ENCODE measurements at places on chromosomes 2 and 18.

GRCh38 chr2:119662297-119662696 is 16.7 kb upstream of the TMEM177 start:
- DNase-seq = no peak

DNA sequence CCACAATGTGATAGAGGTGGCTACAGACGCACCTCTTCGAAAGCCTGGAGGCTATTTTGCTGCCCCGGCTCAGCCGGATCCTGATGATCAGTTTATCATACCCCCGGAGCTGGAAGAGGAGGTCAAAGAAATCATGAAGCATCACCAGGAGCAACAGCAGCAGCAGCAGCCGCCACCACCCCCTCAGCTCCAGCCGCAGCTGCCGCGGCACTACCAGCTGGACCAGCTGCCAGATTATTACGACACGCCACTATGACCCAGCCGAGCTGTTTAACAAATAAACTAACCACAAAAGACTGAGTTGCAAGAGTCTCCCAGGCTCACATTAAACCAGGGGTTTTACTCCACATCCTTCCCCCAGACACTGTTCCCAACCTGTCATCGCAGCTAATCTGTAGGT is 263.8 kb downstream of the PHLPP1 start:
- DNase-seq = peak; percentile 18

GRCh38 chr2:152046940-152047339 is 51.9 kb downstream of the CACNB4 start:
- no peak for DNase-seq

GRCh38 chr2:215811409-215812345 is 201.7 kb downstream of the MREG start:
- no peak for DNase-seq

- no peak for DNase-seq
Measured at GRCh38 chr2:238247841-238248453, 8.1 kb upstream of the HES6 start.

DNA sequence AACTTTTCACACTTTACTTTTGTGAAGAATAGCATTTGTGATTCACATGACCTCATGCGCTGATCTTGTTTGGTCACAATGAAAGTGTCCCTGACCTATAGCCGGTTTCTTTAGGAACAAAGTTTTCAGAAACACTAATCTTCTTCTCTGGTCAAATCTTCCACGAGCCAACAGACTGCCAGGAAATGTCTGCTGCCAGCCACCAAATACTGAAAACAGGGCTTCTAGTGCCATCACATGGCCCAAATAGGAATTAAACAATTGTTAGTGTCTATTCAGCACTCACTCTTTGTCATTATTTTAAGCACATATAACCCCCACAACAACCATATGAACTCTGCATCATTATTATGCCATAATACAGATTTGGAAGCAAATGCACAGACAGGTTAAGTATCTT is 286.5 kb upstream of the SYT4 start:
- peak; percentile 23 for DNase-seq

GRCh38 chr2:221485503-221485870 is 86.6 kb downstream of the EPHA4 start:
- DNase-seq = no peak

GRCh38 chr2:9525266-9525665 is 30.4 kb downstream of the ADAM17 start:
- no peak for DNase-seq

DNA sequence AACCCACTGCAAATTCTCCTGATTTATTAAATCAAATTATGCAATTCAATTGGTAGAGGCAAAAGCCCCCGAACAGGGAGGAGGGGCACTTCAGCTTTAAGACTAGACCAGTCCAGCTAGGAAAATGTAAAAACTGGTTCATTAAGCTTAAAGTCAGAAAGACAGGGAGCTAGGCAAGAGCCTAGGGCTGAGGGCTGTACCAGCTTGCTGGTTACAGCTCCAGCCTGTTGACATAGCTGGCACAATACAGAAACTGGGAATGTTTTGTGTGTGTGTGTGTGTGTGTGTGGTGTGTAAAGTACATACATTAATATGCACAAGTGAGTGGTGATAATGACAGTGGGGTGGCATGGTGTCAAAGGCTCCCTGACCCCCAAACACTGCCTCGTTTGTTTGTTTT is 307.0 kb upstream of the CELF4 start:
- no peak for DNase-seq

DNA sequence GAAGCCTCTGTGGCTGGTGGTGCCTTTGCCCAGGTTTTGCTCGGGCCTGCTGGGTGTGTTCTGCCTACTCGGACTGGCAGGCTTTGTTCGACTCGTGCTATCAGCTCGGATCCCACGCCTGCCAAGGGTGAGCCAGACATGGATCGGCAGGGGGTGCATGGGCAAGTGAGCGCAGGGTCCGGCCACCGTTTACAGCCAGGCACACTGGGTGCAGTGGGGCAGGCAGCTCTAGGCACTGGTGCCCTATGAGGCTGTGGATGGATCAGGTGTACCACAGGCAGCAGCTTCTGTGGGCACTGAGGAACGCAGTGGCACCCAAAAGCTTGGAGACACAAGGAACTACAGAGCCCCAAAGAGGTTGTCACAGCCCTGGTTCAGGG is 25.6 kb downstream of the MARCHF7 start:
- no peak for DNase-seq

DNA sequence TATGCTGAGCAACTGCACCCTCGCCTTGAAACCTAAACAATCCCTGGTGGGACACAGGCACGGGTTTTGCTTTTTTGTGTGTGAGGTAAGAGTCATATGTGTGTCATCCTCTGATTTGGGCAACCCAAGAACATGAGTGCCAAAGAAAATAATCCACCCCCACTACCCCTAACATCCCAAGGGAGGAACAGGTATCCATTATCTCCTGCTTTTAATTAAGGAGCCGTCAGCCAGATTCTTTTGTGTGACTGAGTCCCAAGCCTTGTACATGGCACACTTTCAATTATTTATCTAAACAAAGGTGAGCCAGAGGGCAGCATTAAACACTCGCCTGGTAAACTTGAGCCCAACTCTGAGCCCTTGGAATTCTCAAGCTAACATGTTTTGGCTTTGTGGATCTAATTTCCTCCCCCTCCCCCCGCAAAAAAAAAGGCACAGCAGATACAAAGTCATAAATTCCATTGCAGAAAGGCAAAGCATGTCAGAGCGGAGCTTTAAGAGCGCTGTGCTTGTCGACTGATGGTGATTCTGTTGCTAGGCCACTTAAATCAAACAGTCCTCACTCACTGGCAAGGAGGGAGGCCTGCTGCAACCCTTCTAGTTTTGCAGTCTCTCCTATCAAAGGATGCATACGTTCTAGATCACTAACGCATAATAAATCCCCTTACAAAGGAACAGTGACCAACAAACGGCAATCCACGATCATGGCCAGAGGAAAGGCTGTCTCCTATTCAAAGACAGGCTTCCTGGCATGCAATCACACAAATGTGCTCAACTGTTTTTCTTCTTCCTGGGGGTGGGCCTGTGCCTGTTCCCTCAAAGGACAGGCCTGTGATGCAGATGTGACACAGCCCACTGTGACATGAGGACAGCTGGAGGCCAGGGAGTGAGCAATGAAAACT is 143.5 kb upstream of the LMAN1 start:
- no peak for DNase-seq

GRCh38 chr18:48991319-48991660 is 40.5 kb upstream of the SMAD7 start:
- no peak for DNase-seq

- no peak for DNase-seq
Measured at GRCh38 chr2:26704441-26704977, 12.0 kb downstream of the KCNK3 start.

Data from NCI-H524 treated with DMSO at 0.1 percent for 48 hours (cell line).